Inflammatory macrophage (primary cell): ENCODE measurements at places on chromosomes 11 and 22.

- no peak for DNase-seq
Measured at GRCh38 chr11:65879617-65880016, at the start of gene CTSW. Gene CTSW, plus strand, starts transcription at chr11:65879837. Its CDS starts 18 bp downstream, at chr11:65879855.

DNA sequence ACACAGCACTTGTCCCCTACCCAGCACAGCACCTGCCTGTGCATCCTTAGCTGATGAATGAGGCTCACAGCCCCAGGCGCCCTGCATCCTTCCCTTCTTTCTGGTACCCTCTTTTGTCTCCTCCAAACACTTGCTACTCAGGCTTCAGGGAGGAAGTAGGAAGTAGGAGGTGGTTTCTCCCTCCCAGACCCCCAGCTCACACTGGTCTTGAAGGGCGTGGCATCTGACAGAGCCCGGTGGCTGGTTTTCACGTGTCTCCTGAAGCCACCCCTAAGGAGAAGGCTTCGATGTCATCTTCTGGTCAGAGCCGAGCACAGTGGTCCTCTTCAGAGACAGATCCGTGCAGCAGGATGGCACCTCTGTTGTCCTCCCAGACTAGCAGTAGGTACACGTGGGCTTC, 109.8 kb downstream of the PTPRJ start:
- no peak for DNase-seq

DNA sequence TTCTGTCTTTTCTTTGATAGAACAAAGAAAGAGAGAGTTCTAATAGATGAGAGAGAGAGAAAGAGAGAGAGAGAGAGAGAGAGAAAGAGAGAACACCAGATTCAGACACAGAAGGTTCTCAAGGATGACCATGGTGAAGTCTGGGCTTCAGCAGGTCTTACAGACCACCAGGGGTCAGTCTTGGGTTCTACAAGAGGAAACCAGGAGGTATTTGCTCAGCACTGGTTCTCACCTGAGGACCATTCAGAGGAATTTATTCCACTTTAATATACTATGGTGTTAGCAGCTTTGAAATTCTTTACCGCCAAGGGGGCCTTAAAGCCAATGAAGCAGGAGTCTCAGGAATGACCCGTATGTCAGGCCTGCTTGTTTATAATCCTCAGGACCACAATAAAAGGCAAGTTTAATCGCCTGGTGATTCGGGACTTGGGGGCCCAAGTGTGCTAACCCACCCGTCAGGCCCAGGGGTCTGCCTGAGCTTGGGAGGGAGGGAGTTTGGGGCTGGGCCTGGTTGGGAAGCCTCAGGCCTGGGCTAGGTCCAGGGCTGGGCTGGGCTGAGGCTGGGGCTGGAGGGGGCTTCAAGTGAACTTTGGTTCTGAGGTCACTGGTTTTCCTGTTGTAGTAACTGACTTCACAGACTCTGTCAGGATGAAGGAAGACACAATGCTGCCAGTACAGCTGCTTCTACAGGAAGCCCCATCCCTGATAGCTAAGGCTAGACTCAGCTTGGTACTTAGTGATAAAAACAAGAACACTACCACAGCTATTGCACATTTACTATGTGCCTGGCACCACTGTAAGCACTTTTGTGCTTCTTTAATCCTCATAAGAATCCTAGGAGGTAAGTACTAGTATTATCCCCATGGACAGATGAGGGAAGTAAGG, 179.2 kb upstream of the ZBED5 start:
- DNase-seq, result peak; percentile 22

DNA sequence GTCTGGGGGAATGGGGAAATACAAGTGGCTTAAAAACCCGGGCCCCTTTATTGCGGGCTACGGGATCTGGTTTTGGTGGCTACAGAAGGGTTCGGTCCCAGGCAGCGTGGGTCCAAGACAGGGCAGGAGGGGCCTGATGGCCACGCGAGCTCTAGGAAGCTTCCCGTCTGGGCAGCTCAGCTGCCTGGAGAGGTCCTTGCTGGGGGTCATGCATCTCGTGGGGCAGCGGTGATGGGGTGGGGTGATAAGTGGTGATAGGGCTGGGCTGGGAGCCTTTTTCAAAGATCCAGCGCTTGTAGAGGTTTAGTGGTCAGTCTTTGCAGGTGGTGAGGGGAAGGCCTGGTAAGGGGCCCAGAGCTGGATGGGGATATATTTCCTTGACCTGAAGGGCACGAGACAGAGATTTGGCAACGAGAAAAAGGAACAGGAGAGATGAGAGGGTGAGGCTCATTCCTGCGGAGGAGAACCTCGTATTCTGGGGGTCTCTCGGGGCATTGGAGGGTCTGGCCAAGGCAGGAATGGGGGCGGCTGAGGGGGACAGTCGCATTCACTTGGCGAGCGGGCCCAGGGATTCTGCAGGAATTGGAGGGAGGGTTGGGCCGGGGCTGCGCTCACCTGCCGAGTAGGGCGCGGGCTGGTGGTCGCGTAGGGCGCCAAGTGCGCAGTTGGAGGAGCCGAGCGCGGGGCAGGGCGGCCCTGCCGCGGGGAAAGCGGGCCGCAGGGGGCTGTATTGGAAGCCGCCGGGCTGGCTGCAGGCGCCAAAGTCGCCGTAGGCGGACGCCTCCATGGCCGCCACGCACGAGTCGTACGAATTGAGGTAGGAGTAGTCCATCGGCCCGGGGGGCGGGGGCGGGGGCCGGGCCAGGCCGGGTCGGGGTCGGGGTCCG, 560 bp downstream of the PHOX2A start:
- DNase-seq, result no peak

- no peak for DNase-seq
Measured at GRCh38 chr11:100294748-100295147, 392.3 kb upstream of the ARHGAP42 start.

GRCh38 chr22:30270832-30271231, 4.2 kb upstream of the OSM start:
- DNase-seq, result peak; percentile 98
